Activated CD4-positive, alpha-beta T cell treated with anti-CD3 and anti-CD28 coated beads, Interleukin-2, amount 10 ng/mL, durations not matched to agents 7 days and 5 days (primary cell): ENCODE measurements at places on chromosomes 11 and 22.

DNA sequence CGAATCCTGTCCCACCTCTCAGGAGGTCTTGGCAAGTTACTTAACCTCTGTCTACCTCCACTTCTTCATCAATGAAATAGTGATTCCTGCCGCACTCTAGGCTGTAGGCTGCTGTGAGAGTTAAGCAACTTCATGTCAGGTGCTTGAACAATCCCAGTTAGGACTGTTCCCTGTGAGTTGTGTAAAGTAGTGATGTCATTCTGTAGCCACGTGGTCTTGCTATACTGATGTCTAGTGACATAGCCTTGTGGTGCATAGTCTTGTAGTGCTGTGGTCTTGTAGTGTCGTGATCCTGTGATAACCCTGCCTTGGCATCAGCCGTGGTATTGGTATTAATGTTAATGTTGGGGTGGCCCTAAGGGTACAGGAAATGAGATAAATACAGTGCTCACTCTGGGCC is 30.3 kb upstream of the PRR5 start:
- no peak for DNase-seq

- no peak for DNase-seq
These were observed 57.5 kb downstream of the PTPRJ start for GRCh38 chr11:48037709-48038468.

GRCh38 chr11:56750190-56750589 is 1.7 kb upstream of the OR9G4 start:
- no peak for DNase-seq

- no peak for DNase-seq
These were observed 234.4 kb upstream of the E2F8 start for GRCh38 chr11:19474954-19475721.

GRCh38 chr11:12995188-12995587 is 13.9 kb upstream of the RASSF10 start:
- no peak for DNase-seq

- DNase-seq = no peak
These were observed 693 bp upstream of the LINC01488 start for GRCh38 chr11:69480547-69481392.

DNA sequence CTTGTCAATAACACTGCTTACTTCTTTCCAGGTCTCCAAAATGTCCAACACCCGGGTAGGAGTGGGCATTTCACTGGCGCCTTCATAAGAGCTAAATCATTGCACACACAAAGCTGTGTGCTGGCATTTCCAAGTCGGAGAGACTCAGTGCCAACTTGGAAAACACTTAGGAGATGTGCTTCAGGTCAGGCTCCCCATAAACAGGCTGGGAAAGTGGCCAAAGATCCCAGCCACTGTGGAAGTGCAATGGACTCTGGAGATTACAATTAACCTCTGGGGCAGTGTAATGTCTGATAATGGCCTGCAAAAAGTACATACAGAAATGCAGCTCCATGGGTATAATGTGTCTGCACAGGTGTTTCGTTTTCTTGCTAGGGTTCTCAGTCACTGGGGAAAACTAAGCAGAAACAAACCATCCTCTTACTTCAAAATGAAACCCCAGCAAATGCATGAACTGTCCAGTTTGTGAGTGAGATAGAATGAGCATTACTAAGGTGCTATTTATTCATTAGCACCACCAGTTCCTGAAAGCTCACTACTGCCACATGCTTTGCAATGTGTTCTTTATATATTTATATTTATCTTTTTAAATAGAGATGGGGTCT is 79.0 kb downstream of the ABTB2 start:
- DNase-seq = no peak

GRCh38 chr22:50148991-50149721 is 21.4 kb upstream of the PANX2 start:
- peak; percentile 78 for DNase-seq
